IPS DF 6.9 (cell line): ENCODE measurements at places on chromosomes 16 and 17.

DNA sequence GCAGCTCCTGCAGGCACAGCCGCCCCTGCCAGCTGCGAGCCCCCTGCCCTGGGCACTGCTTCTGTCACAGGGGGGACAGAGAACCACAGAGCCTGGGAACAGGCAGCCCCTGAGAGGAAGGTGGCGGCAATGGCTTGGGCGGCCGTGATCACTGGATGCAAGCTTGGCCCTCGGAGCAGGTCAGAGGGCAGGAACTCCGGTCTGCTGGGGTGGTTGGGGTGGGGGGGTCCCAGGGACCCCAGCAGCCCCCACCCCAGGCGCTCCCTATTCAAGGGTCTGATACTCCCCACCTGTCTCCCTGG, 1.9 kb upstream of the CYBA start:
- peaks cover 4% of the 10 kb centered on the region for H3K4me1 ChIP-seq
- H3K27me3 ChIP-seq: no peaks in the 10 kb centered on the region
- H3K27ac ChIP-seq: no peak overlapping the region

- no peak overlapping the region for H3K27ac ChIP-seq
- no peak overlapping the region for H3K4me3 ChIP-seq
- DNase-seq: peak; percentile 55
- H3K27me3 ChIP-seq: no peaks in the 10 kb centered on the region
- H3K36me3 ChIP-seq: peaks cover 4% of the 10 kb centered on the region
- H3K4me1 ChIP-seq: peaks cover 10% of the 10 kb centered on the region
Observed at GRCh38 chr17:46942441-46943217, 19.7 kb downstream of the GOSR2 start.

- no peaks in the 10 kb centered on the region for H3K36me3 ChIP-seq
- no peak overlapping the region for H3K27ac ChIP-seq
- no peak overlapping the region for H3K4me3 ChIP-seq
- H3K27me3 ChIP-seq: no peaks in the 10 kb centered on the region
Observed at GRCh38 chr17:17762744-17763105, 74.1 kb downstream of the SREBF1 start.

DNA sequence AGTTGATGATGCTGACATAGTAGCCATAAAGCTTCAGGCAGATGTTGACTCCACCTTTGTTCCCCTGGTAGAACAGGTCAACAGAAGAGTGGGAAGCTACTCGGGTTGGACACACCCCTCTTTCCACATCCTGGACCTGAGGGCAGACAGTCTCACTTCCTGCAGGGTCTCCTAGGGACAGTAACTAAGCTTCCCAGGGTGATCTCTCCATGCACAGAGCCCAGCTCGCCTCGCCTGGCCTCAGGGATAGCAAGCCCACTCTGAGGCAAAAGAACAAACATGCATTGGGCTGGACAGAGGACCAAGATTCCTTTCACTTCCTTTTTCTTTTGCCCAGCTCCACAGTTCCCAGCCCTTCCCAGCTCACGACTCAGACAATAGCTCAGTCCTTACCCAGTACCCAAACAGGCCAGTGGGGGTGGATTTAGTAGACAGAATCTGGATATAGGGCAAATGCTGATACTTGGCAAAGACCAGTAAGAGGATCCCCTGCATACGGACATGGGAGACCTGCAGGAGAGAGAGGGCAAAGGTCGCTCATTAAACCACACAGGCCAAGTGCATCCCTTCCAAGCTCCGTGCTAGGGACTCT, 7.0 kb downstream of the INPP5K start:
- 0 out of 2 replicates have a peak, but pooled peaks cover 2% of the 10 kb centered on the region for H3K36me3 ChIP-seq
- H3K27ac ChIP-seq: no peak overlapping the region
- H3K4me1 ChIP-seq: no peaks in the 10 kb centered on the region
- no peak for DNase-seq
- no peaks in the 10 kb centered on the region for H3K27me3 ChIP-seq

GRCh38 chr17:76586741-76587487, 1.3 kb upstream of the ST6GALNAC2 start:
- peaks cover 3% of the 10 kb centered on the region; the same call in 1 of the 2 replicates for H3K4me1 ChIP-seq
- peaks cover 33% of the 10 kb centered on the region for H3K27me3 ChIP-seq
- no peak for DNase-seq
- no peak overlapping the region for H3K27ac ChIP-seq

DNA sequence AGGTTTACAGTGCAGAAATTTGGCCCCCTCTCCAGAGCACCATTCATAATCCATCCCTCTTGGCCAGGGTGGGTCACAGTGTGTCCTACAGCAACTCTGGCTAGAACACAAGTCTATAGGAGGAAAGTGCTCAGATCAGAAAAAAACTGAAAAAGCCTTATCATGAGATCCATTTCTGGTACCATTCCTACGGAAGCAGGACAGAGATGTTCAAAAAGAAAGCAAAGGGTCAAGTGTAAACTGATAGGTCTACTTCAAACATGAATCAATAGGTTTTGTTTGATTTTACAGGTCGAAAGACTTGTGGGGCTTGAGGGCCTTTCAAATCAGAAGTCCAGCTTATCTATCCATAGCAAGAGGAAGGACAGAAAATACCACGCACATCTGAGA, 326.4 kb downstream of the SOX9 start:
- no peak overlapping the region for H3K4me3 ChIP-seq
- H3K27ac ChIP-seq: no peak overlapping the region
- no peaks in the 10 kb centered on the region for H3K27me3 ChIP-seq
- no peaks in the 10 kb centered on the region for H3K4me1 ChIP-seq
- no peaks in the 10 kb centered on the region for H3K36me3 ChIP-seq
- DNase-seq: no peak

DNA sequence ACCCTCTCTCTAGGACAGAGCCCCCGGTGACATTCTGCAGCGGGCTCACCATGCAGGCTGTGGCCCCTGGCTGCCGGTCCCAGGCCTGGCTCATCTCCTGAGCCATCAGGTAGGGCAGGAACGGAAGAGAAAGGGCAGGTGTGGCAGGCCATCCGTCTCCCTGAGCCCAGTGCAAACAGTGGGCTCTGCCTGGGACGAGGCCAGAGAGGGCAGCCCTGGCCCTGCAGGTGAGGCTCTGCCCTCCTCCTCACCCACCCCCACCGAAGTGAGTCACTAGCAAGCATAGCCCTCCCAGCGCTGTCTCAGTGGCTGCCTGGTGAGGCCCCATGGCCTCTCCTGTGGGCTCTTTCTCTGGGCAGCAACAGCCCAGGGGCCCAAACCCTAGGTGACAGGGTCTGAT, 14.5 kb downstream of the OTOP3 start:
- H3K4me3 ChIP-seq: no peak overlapping the region
- H3K27me3 ChIP-seq: no peaks in the 10 kb centered on the region
- H3K4me1 ChIP-seq: peaks cover 4% of the 10 kb centered on the region
- no peaks in the 10 kb centered on the region for H3K36me3 ChIP-seq
- H3K27ac ChIP-seq: no peak overlapping the region

DNA sequence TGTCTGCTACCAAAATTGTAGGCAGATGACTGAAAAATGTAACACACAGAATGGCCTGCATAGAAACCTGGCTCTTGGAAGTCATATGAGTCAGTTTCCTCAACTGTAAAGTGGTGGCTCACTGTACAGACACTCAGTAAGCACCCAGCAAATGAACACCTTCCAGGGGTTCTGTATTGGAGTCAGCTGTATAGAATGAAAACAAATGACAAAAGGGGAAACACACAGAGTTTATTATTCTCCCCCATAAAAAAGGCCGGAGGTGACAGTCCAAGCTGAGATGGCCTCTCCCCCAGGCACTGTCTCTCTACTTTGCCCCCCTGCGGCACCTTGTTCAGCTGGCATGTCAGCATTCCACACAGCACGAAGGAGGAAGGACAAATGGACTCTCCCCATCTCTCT, 6.2 kb upstream of the MEOX1 start:
- no peak overlapping the region for H3K27ac ChIP-seq
- H3K36me3 ChIP-seq: no peaks in the 10 kb centered on the region
- no peak for DNase-seq
- no peak overlapping the region for H3K4me3 ChIP-seq
- H3K4me1 ChIP-seq: peaks cover 3% of the 10 kb centered on the region

- peaks cover 12% of the 10 kb centered on the region; the same call in 1 of the 2 replicates for H3K36me3 ChIP-seq
- H3K4me3 ChIP-seq: no peak overlapping the region
- H3K4me1 ChIP-seq: peaks cover 3% of the 10 kb centered on the region; the same call in 1 of the 2 replicates
- H3K27me3 ChIP-seq: no peaks in the 10 kb centered on the region
Observed at GRCh38 chr16:730666-731509, 4.0 kb downstream of the HAGHL start.

- no peak for DNase-seq
- H3K4me3 ChIP-seq: no peak overlapping the region; the same call in 1 of the 2 replicates
- peaks cover 8% of the 10 kb centered on the region; the same call in 1 of the 2 replicates for H3K27me3 ChIP-seq
- H3K4me1 ChIP-seq: no peaks in the 10 kb centered on the region
- no peak overlapping the region for H3K27ac ChIP-seq
Observed at GRCh38 chr17:6712058-6712853, 913 bp downstream of the SLC13A5 start.

DNA sequence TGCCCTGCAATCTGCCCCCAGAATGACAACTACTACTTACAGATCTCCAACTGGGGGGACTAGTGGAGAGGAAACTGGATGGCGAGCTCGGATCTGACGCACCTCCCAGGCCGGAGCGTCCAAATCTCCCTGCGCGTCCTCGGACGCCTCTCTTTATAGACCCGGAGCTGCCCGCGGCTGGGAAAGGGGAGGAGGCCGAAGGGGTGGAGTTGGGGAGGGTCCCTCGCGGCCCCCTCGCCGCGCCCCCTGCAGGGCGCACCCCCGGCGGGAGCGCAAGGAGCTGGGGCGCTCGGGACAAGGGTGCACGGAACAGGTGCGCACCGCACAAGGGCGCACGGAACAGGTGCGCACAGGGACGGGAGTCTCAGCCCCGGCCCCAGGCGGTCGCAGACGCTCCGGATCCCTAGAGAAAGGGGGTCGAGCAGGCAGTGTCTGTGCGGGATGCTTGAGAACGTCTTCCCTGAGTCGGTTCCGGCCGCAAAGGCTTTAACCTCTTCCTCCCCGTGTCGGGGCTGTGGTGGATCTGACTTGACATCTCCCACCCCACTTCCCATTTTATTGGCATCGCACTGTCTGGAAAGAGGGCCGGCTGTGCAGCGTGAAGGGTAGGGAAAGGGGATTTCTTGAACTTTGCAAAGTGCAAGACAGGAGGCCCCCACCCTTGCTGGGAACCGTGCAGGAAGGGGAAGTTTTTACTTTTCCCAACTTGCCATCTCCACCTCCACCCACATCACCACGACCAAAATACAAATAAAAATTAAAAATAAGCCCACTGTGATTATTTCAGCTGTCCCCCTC, at the start of gene MYH11:
TSS of gene MYH11 (minus strand) at position 128 of the 798 bp plus-strand sequence. CDS start 18,776 bp downstream, outside the sequence.
- DNase-seq: no peak
- H3K27me3 ChIP-seq: peaks cover 22% of the 10 kb centered on the region; the same call in 1 of the 2 replicates
- H3K4me3 ChIP-seq: peak within 1 kb of the TSS; percentile 54; the same call in 1 of the 2 replicates
- H3K27ac ChIP-seq: no peak within 1 kb of the TSS

DNA sequence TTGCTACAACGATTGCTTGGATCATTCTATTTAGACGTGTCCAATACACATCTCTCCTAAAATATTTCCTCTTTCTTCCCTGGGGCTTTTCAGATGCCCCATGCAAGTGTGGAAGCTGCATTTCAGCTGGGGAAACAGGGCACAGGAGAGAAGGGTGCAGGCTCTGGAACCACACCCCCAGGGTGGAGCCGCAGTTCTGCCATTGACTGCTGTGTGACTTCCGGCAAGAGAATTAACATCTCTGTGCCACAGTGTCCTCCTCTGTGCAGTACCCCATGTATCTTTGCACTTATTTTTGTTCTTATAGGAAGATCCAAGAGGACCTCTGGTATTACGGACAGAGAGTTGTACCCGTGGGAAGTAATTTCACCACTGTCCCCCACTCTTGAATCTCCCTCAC, 405.3 kb upstream of the EEF2KMT start:
- DNase-seq: no peak
- no peak overlapping the region for H3K27ac ChIP-seq
- no peaks in the 10 kb centered on the region for H3K36me3 ChIP-seq

GRCh38 chr17:13592427-13592826, 9.3 kb downstream of the HS3ST3A1 start:
- H3K27me3 ChIP-seq: no peaks in the 10 kb centered on the region
- no peak for DNase-seq
- H3K27ac ChIP-seq: no peak overlapping the region
- no peaks in the 10 kb centered on the region for H3K36me3 ChIP-seq
- H3K4me1 ChIP-seq: no peaks in the 10 kb centered on the region

- H3K4me3 ChIP-seq: no peak overlapping the region
- H3K36me3 ChIP-seq: no peaks in the 10 kb centered on the region
- H3K27ac ChIP-seq: no peak overlapping the region
- 0 out of 2 replicates have a peak, but pooled peaks cover 2% of the 10 kb centered on the region for H3K4me1 ChIP-seq
Observed at GRCh38 chr16:56610017-56610608, 1.7 kb downstream of the MT2A start.

- no peak overlapping the region for H3K27ac ChIP-seq
- no peaks in the 10 kb centered on the region for H3K4me1 ChIP-seq
Observed at GRCh38 chr17:33517746-33518145, 224.7 kb upstream of the ASIC2 start.

DNA sequence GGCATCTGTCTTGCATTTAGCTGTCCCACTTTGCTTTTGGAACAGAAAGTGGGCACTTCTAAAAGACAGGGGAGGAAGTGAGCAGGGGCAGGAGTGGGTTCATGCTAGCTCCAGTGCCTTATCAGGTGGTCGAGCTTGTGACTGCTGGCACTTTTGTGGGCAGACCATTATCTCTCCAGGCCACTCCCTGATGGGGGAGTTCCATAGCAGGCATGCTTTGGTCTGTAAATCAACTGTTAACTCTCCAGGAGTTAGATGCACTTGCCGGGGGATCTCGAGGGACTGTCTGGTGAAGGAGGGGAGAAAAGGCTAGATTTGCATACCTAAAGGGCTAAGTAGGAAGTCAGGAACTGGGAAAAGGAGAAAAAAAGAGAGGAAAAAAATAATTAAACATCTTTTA, 9.3 kb upstream of the CARD14 start:
- H3K4me1 ChIP-seq: peaks cover 6% of the 10 kb centered on the region; the same call in 1 of the 2 replicates
- H3K27ac ChIP-seq: no peak overlapping the region
- H3K4me3 ChIP-seq: no peak overlapping the region
- H3K36me3 ChIP-seq: no peaks in the 10 kb centered on the region

DNA sequence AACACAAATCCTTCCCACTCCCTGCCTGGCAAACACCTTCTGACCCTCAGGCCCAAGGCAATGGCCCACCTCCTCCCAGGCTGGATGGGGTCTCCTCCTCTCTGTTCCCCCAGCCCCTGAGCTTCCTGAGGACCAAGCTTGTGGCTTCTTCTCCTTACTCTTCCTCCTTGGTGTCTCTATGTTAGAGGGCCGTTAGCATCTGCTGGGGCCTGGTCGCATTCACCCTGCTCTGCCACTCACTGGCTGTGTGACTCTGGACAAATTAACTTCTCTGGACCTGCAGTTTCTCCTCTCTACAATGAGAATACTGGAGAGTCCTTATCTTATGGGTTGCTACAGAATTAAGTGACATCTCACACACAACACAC, 725 bp upstream of the MT2A start:
- no peak overlapping the region for H3K27ac ChIP-seq
- no peak for DNase-seq
- H3K4me3 ChIP-seq: no peak overlapping the region
- H3K36me3 ChIP-seq: no peaks in the 10 kb centered on the region
- peaks cover 30% of the 10 kb centered on the region for H3K27me3 ChIP-seq

- H3K4me3 ChIP-seq: no peak overlapping the region
- DNase-seq: no peak
- no peaks in the 10 kb centered on the region for H3K27me3 ChIP-seq
- peaks cover 5% of the 10 kb centered on the region; the same call in 1 of the 2 replicates for H3K36me3 ChIP-seq
- peaks cover 10% of the 10 kb centered on the region for H3K4me1 ChIP-seq
Observed at GRCh38 chr17:80264205-80265075, 3.8 kb downstream of the RNF213 start.

GRCh38 chr17:75396796-75397195, 8.7 kb downstream of the GRB2 start:
- H3K27ac ChIP-seq: no peak overlapping the region
- no peaks in the 10 kb centered on the region for H3K27me3 ChIP-seq
- DNase-seq: no peak
- H3K4me1 ChIP-seq: no peaks in the 10 kb centered on the region

GRCh38 chr17:57210972-57211411, 45.3 kb upstream of the MSI2 start:
- no peak overlapping the region for H3K4me3 ChIP-seq
- no peak overlapping the region for H3K27ac ChIP-seq
- no peaks in the 10 kb centered on the region for H3K36me3 ChIP-seq
- no peaks in the 10 kb centered on the region for H3K4me1 ChIP-seq
